Urinary bladder (tissue), 4 donors: ENCODE measurements at places on chromosomes 5 and 9. TPM values are rescaled to one million over a fixed set of nuclear protein-coding genes. Genes with fewer than 3 reads are reported as not detected.

GRCh38 chr5:170223906-170224305 lies 8.9 kb upstream of the C5orf58 start:
- no peak for DNase-seq

DNA sequence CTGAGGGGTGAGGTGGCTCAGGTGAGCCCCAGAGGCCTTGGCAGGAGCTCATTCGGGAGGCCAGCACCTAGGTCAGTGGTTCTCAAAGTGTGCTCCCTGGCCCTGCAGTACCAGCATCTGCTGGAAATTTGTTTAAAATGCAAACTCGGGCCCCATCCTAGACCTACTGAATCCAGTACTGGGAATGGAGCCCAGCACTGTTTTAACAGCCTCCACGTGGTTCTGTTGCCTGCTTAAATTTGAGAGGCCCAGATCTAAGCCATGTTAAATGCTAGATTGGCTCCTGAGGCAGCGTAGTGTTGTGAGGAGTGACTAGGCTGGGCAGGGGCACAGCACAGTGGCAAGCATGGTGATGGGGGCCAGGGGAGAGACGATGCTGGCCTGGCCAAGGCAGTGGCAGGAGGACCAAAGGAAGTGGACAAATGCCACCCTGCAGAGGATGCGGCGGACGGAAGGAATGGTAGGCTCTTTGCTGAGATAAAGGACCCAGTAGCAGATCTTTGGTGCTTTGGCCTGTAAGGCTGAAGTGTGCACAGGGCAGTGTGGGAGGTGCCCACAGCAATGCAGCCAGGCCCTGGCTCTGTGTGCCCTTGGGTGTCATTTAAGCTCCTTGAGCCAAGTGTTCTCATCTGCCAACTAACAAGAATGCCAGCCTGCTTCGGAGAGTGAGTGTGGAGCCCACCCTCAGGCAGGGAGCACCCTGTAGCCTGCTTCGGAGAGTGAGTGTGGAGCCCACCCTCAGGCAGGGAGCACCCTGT lies 4.2 kb downstream of the PRR7 start:
- no peak for DNase-seq

DNA sequence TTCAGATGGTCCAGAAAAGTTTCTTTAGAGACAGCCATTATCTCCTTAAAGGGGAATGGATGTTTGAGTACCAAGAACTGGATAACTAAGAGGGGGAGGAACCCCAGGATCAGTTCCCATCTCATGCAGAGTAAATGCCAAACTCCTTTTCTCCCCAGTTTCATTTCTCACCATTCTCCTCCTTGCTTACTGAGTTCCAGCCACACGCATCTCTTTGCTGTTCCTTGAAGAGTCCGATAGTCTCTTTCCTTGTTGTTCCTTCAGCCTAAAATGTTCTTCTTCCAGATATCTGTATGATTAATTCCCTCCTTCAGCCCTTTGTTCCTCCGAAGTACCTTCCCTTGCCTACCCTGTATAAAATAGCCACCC lies 30.0 kb downstream of the KDM4C start:
- DNase-seq: no peak

FBN2 gene
- 138 TPM for total RNA-seq

ENTREP1 gene
- total RNA-seq: 11.6 TPM

OR1B1 gene
- not detected for total RNA-seq

IL4 gene
- not detected for total RNA-seq
